ENCODE measurements at places on chromosomes 6 and 20.

GRCh38 chr6:159594750-159595117 is 98.3 kb downstream of the SOD2 start:
- no peak for DNase-seq

- DNase-seq: no peak
Measured at GRCh38 chr6:161079566-161080262, 88.1 kb downstream of the MAP3K4 start.

DNA sequence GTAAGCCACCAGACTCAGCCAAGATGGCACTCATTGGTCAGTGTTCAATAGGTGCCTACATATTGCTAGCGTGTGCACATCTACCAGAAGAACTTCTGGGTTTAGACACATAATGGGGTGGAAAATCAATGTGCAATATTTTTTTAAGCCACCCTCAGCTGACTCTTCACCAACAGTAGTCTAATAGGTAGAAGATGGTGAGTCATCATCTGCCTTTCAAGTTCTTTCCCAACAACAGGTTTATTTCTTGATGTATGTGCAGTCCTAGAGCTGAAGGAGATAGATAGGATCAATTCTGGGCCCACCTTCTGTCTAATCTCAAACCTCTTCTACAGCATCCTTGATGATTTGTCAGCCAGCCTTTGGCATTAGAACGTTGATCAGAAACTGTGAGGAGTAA is 41.3 kb downstream of the IRAK1BP1 start:
- DNase-seq: no peak

- no peak for DNase-seq
Measured at GRCh38 chr20:44001667-44002596, 87.3 kb downstream of the TOX2 start.

GRCh38 chr6:23180504-23181293 is 611.3 kb downstream of the HDGFL1 start:
- DNase-seq: no peak

DNA sequence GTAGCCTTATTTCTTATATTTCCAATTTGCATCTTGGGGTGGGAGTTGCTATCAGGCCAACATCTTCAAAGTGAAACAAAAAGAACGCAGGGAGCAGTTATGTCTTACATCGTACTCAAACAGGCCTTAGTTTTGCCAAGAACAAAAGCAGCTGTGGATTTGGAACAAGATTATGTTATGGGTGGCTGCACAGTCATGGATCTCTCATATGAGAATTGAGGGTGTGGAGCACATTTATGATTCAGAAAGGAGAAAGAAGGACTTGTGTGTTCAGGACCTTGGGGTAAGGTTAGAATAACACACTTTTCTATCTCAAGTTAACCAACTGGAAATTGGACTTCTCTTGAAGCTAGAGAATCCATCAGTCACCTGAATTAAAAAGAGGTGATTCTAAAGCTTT is 259.9 kb downstream of the FOXA2 start:
- DNase-seq: no peak

DNA sequence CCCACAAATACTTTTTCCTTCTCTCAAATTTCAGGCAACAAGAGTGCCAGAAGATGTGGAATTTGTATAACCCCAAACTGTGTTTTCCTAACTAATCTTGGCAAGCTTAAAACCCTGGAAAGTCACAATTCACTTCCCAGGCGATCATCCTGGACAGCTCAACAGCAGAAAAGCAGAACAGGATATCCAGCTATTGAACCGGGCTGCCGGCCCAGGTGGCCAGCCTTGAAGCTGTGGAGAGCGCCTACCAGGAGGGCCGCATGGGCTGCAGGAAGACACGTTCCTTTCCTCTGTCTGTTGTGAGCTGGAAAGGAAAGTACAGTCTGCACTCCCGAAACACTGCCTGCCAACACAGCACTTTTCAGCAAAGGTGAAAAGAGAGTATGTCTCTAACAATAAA is 719.7 kb upstream of the MARCKS start:
- no peak for DNase-seq

DNA sequence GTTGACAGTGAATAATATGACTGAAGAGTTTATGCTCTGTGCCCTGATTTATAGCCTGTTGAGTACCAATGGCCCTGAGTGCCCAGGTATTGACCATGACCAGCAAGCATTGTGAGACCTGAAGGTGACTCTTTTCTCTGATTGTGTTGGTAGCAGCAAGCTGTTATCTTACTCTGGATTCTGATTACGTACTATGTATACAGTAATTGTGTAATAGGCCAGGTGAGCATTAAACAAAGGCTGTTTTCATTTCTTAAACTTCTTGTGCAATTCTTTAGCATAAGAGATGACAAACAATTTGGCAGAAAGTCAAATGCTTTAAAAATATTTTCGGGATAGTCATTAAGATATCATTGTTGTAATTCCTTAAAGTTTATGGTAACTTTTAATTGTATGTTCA is 111.7 kb upstream of the PTPRK start:
- no peak for DNase-seq

Measured in tibial artery (tissue), 4 donors.